Common myeloid progenitor, CD34-positive (primary cell): ENCODE measurements at places on chromosomes 12 and 14.

DNA sequence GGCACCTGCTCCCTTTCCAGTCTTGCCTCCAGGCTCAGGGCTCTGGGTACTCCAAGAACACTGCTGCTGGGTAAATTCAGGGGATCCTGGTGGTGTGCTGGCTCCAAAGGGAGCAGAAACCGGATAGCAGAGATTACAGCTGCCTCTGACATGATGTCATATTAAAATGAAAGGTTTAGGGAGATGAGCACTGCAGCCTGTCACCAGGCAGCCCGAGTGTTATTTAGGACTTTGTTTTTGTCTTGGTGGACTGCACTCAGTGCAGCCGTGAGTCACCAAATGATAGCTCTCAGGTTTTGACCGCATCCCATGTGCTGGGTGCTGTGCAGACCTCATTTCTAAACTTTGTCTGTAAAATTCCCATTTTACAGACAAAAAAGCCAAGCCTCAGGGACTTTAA lies 266.0 kb upstream of the CRY1 start:
- DNase-seq: no peak

- DNase-seq: no peak
These were observed 15.3 kb downstream of the TNFAIP2 start for GRCh38 chr14:103138301-103139131.

- DNase-seq: no peak
These were observed 112.9 kb downstream of the HMGA2 start for GRCh38 chr12:65937161-65937641.

GRCh38 chr12:76863005-76863670 lies 15.7 kb downstream of the CSRP2 start:
- no peak for DNase-seq

DNA sequence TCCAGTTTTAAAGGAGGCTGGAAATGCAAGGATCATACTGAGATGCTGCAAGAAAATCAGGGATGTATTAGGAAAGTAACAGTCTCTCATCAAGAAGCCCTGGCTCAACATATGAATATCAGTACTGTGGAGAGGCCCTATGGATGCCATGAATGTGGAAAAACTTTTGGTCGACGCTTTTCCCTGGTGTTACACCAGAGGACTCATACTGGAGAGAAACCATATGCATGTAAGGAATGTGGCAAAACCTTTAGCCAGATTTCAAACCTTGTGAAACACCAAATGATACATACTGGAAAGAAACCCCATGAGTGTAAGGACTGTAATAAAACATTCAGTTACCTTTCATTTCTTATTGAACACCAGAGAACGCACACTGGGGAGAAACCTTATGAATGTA lies 24.5 kb downstream of the ZNF891 start:
- no peak for DNase-seq

DNA sequence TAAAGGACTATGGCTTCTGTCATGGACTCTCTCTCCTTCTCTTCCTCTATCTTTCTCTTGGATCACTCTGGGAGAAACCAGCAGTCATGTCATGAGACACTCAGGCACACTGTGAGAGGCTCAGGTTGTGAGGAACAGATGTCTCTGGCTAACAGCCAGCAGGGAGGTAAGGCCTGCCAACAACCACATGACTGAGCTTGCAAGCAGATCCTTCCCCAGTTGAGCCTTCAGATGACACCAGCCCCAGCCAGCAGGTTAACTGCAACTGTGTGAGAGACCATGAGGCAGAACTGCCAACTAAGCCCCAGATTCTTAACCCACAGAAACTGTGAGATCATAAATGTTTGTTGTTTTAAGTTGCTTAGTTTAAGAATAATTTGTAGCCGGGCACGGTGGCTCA lies 90.6 kb downstream of the VCPKMT start:
- no peak for DNase-seq

DNA sequence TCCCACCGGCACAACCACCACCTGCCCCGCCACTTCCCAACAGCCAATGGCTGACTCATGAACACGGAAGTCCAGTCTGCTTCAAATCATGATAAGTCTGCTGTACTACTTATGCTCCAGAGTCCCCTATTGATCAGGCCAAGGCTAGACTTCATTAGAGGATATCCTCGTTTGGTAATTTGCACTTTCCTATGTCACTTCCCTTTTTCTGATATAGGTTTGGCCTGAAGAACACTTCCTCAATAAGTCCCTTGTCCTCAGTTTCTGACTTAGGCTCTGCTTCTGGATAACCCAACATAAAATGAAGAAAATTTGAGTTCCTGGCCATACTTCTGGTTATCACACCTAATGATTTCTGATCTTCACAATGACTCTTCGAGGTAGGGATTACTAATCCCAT lies 45.3 kb downstream of the IFNG-AS1 start:
- DNase-seq: no peak

DNA sequence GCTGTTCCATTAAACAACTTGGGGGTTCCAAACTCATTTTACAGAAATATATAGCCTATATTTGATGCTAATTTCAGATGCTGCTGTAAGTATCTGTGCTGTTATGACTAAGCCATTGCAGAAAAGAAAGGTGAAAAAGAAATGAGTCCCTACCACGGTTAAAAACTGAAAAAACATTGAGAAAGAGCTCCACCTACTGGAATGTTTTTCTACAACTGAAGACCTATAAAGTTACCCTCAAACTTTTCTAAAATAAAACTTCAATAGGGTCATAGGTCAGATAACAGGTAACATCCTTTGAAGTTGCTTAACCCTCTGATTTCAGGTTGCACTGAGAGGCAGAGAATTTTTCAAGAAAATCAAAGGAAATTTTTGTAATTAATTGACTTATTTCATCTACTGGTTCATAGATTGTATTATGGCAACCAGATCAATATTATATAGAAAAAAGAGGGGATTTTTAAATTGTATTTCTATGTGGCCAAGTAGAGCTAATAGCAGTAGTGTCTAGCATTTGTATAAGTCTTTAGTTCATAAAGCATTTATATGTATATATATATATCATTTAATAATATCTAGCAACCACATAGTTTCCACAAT lies 279.9 kb downstream of the RPS29 start:
- peak; percentile 44 for DNase-seq

- peak; percentile 0 for DNase-seq
These were observed 1074.2 kb upstream of the NOVA1 start for GRCh38 chr14:27672047-27672446.

- no peak for DNase-seq
These were observed 626.6 kb upstream of the TMEM132C start for GRCh38 chr12:127640181-127640886.
